NCI-H2029 treated with DMSO at 0.1 percent for 48 hours (cell line): ENCODE measurements at places on chromosomes 13 and 19.

DNA sequence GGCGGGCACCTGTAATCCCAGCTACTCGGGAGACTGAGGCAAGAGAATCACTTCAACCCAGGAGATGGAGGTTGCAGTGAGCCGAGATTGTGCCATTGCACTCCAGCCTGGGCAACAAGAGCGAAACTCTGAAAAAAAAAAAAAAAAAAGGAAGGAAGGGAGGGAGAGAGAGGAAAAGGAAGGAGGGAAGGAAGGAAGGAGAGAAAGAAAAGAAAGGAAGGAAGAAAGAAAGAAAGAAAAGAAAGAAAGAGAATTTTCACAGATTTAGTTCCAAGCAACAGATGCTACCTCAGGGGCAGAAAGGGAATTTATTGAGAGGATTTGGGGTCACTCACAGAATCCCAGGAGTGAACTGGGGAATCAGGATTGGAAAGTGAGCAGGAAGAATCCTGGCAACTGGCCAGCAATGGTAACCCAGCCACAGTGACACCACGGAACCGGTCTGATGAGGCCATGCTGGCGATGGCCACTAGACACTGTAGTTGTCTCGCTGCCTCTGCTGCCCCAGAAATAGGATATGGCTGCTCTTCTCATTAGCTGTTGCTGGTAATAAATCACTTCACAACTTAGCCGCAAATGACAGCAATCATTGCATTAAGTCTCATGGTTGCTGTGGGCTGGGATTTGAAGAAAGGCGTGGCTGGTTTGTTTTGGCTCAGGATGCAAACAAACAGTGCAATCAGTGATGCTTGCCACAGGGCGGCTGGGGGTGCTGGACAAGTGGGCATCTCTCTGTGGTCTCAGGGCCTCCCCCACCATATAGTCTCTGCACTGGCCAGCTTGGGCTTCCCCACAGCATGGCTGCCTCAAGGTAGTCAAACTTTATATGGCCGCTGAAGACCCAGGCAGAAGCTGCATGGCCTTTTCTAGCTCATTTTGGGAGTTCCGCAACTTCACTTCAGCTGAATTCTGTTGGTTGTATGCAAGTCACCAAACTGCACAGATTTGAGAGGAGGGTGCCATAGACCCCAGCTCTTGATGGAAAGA is 5.2 kb upstream of the BCAM start:
- peak; percentile 21 for DNase-seq

DNA sequence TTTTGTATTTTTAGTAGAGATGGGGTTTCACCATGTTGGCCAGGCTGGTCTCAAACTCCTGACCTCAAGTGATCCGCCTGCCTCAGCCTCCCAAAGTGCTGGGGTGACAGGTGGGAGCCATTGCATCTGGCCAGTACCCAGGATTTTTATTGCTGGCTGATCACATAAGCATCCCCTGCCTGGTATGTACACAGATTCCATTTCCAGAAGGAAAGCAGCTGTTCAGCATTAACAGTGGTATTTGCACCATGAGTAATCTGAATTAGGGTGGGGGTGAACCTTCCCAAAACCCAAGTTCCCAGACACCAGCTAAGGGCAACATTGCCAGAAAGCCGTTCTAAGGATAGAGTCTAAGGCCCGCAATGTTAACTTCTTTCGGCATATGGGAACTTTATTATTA is 7.3 kb downstream of the ZNF555 start:
- DNase-seq, result no peak

GRCh38 chr13:67632590-67632989 is 402.5 kb upstream of the PCDH9 start:
- no peak for DNase-seq

DNA sequence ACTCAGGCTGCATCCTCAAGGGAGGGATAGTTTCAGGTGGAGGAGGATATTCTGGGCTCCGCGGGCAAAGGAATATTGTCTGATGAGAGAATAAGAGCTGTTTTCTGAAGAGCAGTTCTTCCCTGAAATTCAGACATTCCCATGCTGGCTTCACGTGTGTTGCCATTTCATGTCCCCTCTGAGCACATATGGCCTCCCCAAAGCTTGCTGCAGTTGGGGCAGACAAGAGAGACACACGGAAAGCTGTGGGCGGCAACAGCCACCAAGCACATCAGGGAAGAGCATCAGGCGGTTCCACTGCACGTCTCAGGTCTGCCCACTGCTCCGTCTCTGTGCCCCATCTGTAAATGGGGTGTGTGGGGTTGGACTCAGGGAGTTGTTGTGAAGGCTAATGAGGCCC is 247.5 kb upstream of the TSHZ3 start:
- DNase-seq, result no peak

GRCh38 chr13:65679240-65679639 is 1550.9 kb downstream of the PCDH9 start:
- no peak for DNase-seq

GRCh38 chr13:29362849-29363604 is 232.5 kb downstream of the SLC7A1 start:
- DNase-seq, result peak; percentile 16

DNA sequence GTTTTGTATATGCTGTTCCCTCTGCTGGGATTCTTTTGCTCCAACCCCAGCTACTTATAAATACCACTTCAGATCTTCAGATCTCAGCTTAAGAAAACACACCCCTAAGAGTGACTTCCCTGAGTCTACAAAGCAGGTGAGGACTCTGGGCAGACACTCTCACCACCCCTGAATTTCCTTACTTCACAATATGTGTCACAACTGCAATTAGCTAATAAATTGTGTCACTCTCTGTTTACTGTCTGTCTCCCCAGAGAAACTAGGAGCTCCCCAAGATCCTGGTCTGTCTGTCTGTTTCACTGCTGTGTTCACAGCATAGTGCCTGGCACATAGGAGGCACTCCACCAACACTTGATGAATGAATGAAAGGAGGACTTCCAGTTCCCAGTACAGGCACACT is 14.4 kb downstream of the CEBPA start:
- no peak for DNase-seq

- DNase-seq, result no peak
Measured at GRCh38 chr13:80389073-80390038, 48.4 kb upstream of the SPRY2 start.

- DNase-seq, result no peak
Measured at GRCh38 chr13:98500963-98501421, 75.9 kb downstream of the STK24 start.

DNA sequence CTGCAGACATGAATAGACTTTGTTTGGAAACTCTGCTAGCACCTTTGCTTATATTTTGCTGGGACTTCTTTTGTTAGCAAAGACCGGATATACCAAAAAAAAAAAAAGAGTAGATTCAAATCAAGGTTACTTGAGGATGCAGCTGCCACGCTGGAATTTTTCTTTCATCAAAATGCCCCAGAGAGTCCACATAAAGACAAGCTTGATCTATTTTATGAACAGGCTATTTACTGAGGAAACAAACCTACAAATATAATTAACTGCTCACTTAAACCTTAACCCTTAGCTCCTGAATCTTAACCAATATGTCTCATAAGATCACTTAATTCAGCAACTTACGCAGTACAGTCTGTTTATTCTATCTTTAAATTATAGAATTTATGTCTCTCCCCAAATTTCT is 27.1 kb upstream of the DOCK9 start:
- no peak for DNase-seq

DNA sequence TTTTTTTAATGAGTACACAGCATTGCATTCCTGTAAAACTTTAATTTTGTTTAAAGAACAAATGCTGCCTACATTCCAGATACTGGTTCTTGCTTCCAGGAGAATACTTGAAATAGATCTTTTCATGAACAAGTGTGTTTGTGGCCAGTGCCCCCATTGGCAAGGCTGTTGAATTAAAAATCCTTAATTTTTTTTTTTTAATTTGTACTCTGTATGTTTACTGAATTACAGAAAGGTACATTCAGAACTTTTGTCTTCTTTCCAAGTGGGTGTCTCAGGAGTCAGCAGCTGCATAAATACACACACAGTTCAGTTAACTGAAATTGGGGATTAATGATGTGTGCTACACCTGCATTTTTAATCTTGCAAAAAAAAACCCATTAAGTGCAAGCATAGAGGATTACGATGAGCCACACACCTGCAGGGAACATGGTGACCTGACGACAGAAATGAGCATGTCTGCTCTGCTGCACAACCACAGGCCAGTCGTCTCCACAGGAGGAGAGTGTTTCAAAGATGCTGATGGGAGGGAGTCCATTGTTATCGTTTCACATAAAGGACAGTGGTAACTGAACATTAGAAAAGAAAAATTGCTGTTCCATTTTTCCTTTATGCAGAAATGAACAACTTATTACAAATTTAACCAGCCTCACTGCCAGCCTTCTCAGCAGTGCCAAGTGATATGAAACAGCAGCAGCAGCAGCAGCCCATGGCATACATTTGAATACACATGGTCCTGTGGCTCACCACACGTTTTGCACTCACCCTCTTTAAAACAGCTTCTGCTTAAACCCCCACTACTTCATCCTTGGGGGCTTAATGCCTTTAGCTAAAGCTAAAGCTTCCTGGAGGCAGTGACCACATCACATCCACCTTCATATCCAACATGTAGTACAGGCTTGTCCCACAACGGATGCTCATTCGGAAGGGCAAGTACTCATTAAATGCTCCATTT is 72.3 kb upstream of the RFC3 start:
- DNase-seq, result peak; percentile 2

DNA sequence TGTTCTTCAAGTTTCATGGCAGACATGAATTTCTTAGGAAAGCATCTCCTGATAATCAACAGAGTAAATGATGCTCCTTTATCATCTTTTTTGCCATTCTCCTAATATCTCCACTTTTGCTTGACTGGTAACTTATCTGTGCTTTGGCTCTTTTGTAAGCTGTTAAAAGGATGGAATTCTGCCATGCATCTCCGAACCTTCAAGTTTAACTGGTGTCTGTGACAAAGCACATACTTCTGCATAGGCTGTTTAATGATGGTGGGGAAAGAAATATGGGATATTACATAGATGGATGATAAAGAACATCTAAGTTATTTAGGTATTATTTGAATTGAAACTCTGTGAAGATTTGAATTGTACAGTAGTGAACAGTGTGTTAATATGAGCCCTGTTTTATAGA is 866.9 kb upstream of the SLITRK1 start:
- no peak for DNase-seq

GRCh38 chr19:47663435-47663910 is 49.7 kb upstream of the EHD2 start:
- DNase-seq, result no peak

GRCh38 chr13:41136396-41137031 is 3.9 kb upstream of the KBTBD6 start:
- no peak for DNase-seq

- no peak for DNase-seq
Measured at GRCh38 chr19:40091205-40092129, 724 bp upstream of the ZNF780A start.

- no peak for DNase-seq
Measured at GRCh38 chr19:35431145-35431807, 16.8 kb upstream of the FFAR2 start.

- DNase-seq, result no peak
Measured at GRCh38 chr19:58351990-58352755, 1.1 kb downstream of the A1BG start.

- DNase-seq, result no peak
Measured at GRCh38 chr19:1650650-1651567, 1.5 kb downstream of the TCF3 start.

DNA sequence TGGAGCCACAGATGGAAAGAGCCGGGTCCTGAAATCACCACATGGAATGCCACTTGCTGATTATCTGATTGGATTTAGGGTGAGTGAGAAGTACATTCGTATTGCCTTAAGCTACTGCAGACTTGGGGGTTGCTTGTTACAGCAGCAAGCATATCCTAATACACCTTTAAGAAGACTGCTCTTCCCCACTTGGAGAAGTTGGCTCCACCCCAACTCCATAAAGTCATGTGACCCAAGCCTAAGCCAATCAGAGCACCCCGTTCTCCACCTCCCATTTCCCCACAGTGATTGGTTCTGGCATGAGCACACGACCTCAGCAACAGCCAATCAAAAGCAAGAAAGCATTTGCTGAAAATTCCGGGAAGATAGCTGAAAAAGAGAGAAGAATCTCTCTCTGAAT is 23.1 kb downstream of the CACNA1A start:
- no peak for DNase-seq

- DNase-seq, result no peak
Measured at GRCh38 chr19:34504273-34504808, 22.8 kb downstream of the WTIP start.

GRCh38 chr13:26987486-26988013 is 184.1 kb downstream of the USP12 start:
- no peak for DNase-seq

GRCh38 chr13:39397896-39398265 is 205.1 kb downstream of the LHFPL6 start:
- DNase-seq, result no peak

DNA sequence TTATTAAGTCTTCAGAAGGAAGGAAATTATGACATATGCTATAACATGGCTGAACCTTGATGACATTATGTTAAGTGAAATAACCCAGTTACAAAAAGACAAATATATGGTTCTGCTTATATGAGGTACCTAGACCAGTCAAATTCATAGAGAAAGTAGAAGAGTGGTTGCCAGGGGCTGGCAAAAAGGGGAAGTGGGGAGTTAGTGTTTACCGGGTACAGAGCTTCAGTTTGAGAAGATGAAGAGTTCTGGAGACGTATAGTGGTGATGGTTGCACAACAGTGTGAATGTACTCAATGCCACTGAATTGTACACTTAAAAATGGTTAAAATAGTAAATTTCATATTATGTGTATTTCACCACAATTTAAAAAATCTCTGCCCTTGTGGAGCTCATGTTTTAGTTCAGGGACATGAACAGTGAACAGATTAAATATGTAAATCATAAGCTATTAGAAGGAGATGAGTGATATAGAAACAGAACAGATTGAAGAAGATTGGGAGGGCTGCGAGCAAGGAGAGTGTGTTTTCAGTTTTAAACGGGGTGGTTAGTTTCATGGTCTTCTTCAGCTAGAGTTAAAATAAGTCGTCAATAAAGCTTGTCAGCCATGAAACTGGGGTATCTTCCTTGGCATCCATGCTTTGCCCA is 355.2 kb downstream of the KCNRG start:
- DNase-seq, result no peak

DNA sequence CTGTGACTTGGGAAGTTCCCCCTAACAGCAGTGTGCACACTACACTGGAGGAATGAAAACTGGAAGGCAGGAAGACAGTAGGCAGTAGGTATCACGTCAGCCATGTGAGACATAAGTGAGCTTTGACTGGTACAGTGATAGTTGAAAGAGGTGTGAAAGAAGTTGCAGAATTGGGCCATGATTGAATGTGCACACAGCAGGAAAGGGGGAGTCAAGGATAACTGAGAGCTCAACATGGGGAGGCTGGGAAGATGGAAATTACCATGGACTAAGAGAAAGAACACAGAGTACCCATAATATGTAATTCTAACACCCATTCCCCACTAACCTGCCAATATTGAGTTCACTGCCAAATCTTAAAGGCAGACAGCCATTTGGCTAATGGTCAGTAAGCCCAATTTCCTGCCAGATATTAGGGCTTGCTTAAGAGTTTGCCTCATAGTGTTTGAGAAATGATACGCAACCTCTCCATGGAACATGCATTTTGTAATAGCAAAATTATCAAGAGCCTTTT is 321.7 kb downstream of the DCT start:
- DNase-seq, result no peak

- no peak for DNase-seq
Measured at GRCh38 chr13:96499656-96500055, 409.7 kb downstream of the HS6ST3 start.

- peak; percentile 83 for DNase-seq
Measured at GRCh38 chr19:58466760-58467589, at the start of gene ZNF324. ZNF324 (plus strand) TSS chr19:58467080; CDS start chr19:58469186, 2,106 bp downstream.
